ENCODE measurements at places on chromosomes 11 and 22.

DNA sequence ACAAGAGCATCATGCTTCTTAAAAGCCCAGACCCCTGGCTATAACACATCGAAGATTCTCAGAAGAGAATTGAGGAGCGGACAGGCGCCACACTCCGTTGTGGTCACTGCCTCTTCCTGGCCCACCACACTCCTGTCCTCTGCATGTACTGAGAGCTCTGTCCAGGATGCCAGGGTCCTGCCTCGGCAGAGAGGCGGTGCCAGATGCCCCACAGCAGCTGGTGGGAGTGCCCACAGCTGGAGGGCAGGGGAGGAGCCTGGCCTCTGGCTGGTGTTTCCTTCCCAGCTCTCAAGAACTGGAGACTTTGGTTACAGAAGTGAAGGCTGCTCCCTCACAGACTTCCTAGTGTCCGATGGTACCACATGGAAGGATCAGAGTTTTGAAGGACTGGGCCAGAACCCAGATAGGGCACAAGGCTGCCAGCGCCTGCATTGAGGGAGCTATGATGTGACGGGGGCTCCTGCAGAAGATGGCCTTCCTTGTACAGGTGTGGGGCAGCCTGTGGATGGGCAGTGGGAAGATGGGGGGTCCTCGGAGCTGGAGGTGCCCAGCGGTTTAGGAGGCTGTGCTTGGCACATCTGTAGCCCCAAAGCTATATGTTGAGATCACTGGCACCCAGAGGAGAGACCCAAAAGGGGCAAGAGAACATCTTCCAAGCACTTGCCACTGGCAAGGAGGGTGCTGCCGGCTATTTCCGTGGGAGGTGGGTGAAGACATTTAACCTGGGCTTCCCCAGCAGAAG lies 19.4 kb downstream of the RSPH14 start:
- DNase-seq = no peak

GRCh38 chr22:21832291-21833290 lies 34.9 kb downstream of the MAPK1 start:
- no peak for DNase-seq

DNA sequence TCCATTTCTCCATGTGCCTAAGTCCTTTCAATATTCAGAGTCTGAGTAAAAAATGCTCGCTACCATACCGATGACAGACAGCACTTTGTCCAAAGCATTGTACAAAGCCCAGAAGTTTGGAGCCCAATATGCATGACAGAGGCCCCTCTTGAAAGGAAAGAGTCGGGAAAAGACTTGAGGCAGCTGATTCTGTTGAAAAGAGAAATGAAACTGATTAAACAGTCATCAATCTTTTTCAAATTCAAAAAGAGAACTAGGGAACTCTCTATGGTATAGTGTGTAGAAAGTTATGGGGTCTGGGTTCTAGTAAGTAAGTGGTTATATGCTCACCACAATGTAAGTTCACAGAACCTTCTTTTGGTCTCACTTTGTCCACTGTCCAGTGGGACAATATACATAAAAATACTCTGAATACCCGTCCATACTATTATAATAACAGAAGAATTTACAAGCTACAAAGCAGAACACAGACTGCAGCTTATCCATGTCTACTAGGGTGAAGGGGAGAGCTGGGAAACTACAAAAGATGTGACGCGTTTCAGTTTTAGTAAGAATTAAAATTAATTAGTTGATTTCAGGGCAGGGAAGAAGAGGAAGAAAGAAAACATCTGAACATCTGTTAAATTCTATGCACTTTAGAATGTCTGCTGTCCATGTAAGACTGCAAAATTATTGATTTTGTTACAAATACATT lies 26.7 kb downstream of the ALG8 start:
- DNase-seq = no peak

DNA sequence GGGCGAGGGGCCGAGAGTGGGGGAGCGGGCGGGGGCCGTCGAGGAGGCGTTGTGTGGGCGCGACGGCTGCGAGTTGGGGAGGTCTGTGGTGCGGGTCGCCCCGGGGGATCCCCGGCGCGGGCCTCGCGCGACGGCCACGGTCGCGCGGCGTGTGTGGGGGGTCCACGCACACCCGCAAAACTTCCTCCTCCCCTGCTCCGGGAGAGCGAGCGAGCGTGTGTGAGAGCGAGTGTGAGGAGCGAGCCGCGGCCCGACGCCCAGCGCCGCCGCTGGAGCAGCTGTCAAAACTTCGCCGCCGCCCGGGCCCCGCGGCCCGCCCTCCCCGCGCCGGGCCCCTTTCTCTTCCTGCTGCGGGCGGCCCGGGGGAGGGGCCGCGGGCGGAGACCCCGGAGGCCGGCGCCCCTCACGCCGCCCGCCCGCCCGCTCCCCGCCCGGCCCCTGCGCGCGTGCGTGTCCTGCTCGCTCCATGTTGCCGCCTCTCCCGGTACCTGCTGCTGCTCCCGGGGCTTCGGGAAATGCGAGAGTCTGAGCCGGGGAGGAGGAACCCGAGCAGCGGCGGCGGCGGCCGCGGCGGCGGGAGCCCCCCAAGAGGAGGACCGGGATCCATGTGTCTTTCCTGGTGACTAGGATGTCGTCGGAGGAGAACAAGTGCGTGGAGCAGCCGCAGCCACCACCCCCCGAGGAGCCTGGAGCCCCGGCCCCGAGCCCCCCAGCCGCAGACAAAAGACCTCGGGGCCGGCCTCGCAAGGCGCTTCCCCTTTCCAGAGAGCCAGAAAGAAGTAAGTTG lies 9.0 kb upstream of the CCT8L2 start:
- DNase-seq = peak; percentile 19

GRCh38 chr11:37963440-37963839 lies 1365.4 kb upstream of the RAG2 start:
- DNase-seq = no peak

DNA sequence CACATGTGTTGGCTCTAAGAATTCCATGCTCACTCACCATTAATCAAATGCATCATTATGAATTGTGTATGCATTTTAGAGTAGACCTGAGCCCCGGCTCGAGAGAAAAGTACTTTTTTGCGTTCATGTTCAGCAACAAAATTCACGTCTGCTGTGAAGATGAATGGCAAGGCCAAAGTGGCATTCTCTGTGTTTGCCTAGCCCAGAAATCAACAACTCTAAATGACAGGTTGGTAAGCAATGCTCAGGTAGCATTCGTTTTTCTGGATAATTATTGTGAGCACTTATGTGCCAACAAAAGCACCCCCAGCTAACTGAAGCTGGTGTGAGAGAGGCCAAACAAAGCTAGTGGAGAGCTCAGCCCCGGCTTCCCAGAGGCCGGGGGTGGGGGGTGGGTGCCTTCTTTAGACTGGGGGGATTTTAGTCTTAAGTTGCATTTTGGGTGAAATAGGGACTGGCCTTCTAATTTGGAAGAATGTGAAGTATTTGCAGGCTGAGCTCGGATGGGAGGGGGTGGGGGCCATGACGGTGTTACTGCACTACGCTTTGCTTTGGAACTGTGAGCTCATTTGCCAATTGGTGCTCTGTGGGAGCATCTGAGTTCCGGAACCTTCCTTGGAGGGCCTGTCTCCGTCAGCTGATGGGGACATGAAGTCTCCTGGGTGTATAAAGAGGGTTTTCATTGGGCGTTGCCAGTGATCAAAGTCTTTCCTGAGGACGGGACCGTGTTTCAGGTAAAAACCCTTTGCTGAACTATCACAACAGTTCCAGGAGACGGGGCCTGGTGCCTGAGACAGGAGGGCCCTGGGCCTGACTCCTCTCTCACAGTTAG lies 29.0 kb upstream of the ALX4 start:
- no peak for DNase-seq

GRCh38 chr11:26782220-26782965 lies 60.5 kb upstream of the SLC5A12 start:
- no peak for DNase-seq

GRCh38 chr11:16099343-16099900 lies 256.9 kb downstream of the SOX6 start:
- DNase-seq = no peak

DNA sequence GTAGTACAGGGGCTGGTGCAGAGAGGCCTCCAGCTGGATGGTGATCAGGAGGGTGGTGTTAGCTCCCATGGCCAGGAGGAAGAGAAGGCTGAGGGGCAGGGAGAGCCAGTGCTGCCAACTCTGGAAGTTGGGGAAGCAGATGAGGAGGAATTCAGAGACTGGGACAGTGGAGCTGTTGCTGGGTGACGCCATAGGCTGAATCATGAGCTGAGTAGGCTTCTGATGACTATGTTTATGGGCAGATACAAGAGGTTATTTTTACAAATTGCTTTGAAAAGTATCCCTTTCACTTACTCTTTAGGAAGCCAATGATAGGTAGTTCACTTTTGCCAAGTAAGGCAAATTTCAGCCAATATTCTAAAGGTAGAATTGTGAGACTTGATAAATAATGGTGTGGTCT lies 3.1 kb downstream of the OR56A1 start:
- no peak for DNase-seq

DNA sequence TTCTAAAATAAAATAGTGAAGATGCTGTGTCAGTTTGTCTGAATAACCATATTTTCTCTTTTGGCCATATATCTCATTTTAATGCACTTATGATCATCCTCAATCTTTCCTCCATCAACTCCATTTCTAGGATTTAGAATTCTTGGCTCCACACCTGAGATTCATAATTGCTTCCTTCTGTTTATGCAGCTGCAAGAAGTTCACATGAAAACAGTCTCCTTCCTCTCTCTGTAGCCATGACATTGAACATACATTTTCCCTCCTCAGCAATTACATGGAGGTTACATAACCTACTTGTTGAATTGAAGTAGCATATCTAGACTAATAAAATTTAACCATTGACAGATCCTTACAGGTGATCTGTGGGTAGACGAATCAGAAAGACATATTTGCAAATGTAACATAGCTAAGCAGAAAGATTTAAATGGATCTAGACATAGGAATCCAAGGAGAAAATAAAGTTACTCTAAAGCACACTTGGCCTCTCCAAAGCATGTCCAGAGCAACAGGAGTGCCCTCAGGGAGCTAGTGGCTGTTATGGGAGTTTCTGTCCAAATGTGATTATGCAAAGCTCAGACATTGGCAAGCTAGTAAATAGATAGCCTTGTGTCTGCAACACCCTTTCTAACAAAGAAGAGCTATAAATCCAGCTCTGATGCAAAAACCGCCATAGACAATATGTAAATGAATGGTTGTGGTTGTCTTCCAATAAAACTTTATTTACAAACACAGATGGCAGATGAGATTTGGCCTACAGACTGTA lies 119.9 kb upstream of the MPPED2 start:
- DNase-seq = no peak

- no peak for DNase-seq
These were observed 39.8 kb upstream of the CDON start for GRCh38 chr11:126102436-126102981.

GRCh38 chr11:113278925-113279324 lies 35.5 kb upstream of the TTC12 start:
- no peak for DNase-seq

DNA sequence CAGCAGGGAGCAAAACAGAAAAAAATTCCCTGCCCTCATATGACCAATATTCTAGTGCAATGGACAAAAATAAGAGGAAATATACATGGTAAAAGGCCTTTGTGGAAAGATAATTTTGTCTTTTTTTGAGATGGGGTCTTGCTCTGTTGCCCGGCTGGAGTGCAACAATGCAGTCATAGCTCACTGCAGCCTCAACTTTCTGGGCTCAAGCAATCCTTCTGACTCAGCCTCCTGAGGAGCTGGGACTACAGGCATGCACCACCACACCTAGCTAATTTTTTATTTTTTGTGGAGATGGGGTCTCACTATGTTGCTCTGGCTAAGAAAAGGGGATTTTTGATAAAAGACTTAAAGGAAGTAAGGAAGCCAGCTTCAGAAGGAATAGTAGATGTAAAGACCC lies 25.7 kb upstream of the DDX10 start:
- DNase-seq = no peak

GRCh38 chr11:74371269-74372052 lies 26.8 kb downstream of the PGM2L1 start:
- no peak for DNase-seq

DNA sequence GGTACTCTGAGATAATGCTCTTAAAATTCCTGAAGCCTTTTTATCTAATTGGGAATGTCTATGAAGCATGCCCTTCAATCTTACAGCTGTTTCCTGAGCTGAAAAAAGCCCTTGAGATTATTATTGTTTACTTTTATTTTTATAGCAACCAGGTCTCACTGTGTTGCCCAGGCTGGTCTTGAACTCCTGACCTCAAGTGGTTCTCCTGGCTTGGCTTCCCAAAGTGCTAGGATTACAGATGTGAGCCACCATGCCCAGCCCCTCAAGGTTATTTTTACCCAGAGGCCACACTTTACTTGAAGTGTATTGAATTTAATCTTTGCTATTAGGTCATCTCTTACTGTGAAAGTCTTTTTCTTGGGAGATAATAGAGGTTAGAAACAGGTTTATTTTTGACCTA lies 7.0 kb upstream of the SWAP70 start:
- DNase-seq = no peak

DNA sequence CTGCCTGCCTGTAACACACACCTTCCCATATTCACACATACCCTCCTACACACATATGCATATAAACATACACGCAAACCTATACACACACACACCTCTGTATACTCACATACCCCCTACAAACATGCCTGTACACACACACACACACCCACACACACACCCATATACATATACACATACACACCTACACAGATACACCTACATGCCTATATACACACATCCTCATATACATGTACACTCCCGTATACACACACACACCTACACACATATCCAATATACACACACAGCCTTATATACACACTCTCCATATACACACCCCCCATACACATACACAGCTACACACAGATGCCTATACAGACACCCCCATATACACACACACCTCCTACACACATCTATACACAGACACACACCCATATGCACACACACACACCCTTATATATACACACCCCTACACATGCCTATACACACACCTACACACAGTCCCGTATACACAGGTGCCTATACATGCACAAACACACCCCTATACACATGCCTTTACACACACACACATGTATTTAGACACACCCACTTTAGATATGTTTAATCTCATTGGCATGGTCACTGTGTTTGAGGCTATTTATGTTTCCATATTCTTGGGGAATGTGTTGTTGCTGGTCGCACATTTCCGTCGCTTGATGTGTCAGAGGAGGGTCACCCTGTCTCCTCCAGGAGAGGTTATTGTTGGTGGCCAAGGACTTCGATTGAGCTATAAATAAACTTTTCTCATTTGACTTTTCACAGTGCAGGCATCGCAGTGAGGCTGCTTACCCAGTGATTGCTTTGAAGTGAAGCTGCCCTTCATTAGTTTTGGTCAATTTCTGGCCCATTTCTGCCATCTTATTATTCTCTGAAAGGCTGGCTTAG lies 243.3 kb downstream of the TBC1D22A start:
- no peak for DNase-seq
